Mucosa of gallbladder (tissue), 1 donor: ENCODE measurements at places on chromosomes 6 and 20. TPM values are rescaled to one million over a fixed set of nuclear protein-coding genes. Genes with fewer than 3 reads are reported as not detected.
A peak's percentile ranks its signal among the peaks of the same experiment; 100 is the strongest.

DNA sequence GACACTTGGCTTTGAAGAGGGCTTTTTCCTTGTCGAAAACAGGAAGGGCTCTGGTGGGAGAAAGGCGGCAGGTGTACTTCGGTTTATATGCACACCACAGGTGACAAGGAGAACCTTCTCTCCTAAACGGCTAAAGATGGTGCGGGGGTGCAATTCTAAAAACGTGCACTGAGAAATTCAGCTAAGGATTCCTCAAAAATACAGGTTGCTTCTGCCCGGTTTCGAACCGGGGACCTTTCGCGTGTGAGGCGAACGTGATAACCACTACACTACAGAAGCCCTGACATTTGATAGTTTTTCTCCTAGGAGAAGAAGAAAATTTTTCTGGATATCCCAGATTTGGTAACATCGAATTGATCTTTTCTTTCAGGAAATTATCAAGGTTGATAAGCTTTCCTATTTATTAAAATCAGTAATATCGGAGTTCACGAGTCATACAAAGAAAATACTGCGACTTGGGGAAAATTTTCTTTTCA lies 32.0 kb downstream of the POM121L2 start:
- no peak for DNase-seq

The NEDD9 gene
- total RNA-seq: 18.1 TPM

The CGA gene
- not detected for total RNA-seq

- DNase-seq: no peak
These were observed 39.7 kb upstream of the PRND start for GRCh38 chr20:4681991-4682401.

DNA sequence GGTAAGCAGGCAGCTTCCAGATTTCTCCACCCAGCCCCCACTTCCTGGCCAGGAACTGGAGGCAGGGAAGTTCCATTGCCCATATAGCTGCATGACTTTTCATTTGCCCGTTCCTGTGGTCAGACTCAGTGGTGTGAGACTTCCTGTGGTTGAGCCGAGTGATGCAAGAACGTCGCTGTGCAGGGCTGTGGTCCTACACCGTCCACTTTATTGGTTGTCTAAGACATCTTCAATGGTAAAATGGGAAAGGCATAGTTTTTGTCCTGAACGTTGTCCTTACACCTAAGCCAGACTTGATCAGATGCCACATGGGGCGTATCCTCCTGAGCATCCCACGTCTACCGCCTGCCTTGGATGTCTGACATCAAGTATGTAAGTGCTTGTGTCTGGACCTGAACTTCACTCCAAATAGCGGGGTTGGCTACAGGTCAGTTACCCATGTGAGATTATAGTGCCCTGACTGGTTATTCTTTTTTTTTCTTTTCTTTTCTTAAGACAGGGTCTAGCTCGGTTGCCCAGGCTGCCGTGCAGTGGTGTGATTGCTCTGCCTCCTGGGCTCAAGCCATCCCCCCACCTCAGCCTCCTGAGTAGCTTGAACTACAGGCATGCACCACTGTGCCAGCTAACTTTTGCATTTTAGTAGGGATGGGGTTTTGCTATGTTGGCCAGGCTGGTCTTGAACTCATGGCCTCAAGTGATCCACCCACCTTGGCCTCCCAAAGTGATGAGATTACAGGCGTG lies 25.9 kb upstream of the GTSF1L start:
- DNase-seq: peak; percentile 20

The EEF1A2 gene
- total RNA-seq: 56.3 TPM

GRCh38 chr20:63641146-63641791 lies 12.0 kb downstream of the STMN3 start:
- DNase-seq: no peak

The E2F1 gene
- 2.3 TPM for total RNA-seq

- no peak for DNase-seq
These were observed 12.6 kb downstream of the SS18L1 start for GRCh38 chr20:62156254-62156556.

The SALL4 gene
- total RNA-seq: 0.20 TPM

DNA sequence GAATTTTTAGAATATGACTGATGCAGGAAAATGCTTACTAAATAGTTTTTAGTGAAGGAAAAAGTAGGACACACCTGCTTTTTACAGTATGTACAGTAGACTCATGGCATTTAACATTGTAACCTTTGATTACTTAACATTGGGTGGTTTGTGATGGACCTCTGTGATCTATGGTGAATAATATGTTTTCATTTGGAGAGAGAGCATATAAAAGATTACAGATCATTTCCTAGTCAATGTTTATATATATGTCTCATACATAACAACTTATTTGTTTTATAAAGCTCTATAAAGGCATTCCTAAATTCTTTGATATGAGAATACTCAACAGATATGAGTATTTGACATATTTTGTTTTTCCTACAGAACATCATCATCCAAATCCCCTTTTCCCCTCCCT lies 129.3 kb upstream of the PDE7B start:
- DNase-seq: no peak

DNA sequence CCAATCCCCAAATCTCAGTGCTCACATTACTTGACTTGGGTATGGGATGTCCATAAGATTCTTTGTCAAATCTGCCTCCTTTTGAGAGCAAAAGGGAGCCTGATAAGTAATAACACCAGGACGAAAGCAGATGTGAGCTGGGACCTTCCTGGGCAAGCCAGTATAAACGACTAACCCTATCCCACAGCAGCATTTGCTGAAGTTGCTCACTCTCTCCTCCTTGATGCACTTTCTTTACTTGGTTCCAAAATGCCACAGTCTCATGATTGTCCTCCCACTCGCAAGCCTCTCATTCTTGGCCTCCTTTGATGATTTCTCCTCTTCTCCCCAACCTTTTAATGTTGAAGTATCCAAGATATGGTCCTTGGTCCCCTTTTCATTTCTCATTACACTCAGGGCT lies 44.7 kb upstream of the TAGAP start:
- no peak for DNase-seq

GRCh38 chr6:37761554-37762271 lies 57.8 kb upstream of the ZFAND3 start:
- DNase-seq: peak; percentile 25

- no peak for DNase-seq
These were observed 178.6 kb upstream of the RGS17 start for GRCh38 chr6:153309651-153310050.

DNA sequence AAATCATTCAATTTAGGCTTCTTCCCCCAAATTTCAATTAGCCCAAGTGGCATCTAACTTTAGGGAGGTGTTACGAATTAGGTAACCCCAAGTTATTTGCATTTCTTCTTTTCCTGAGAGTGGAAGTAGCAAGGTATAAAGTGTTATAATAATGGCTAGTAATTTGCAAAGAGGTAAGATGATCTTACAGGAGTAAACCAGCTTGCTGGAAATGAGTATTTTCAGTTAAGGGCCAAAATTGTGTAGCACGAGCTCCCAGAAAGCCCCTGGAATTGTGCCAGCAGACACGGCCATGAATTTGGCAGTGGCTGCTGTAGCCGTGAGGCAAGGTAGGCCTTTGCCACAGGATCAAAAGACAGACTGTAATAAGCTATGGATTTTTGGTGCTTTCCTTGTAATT lies 38.0 kb downstream of the CITED2 start:
- no peak for DNase-seq

DNA sequence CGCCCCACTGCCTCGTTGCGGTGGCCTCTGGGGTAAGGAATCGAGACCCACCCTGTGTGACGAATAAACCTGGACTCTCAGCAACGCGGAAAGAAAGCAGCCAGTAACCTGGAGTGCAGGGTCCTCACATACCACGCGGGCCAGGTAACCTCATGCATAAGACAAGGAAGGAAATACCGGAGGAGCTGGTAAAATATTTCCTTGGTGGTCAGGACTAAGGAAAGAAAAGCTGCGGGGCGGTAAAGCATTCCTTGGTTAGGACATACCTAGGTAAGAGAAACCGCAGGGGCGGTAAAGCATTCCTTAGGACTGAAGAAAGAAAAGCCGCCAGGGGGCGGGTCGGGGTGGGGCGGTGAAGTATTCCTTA lies 80.7 kb downstream of the SYTL3 start:
- no peak for DNase-seq
